ENCODE measurements at places on chromosomes 13 and 19. TPM values are rescaled to one million over a fixed set of nuclear protein-coding genes. Genes with fewer than 3 reads are reported as not detected.

DNA sequence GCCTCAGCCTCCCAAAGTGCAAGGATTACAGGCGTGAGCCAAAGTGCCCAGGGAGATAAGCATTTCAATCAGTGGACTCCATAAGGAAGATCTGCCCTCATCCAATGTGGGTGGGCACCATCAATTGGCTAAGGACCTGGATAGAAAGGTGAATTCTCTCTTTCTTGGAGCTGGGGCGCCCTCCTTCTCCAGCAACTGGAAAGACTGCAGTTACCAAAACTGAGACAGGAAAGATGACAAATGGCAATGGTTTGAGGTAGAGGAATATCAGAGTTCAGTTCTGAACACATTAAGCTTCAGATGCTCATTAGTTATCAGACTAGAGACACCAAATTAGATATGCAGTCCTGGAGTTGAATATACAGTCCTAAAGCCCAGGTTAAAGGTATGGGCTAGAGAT lies 10.5 kb upstream of the ELF1 start:
- DNase-seq, result no peak

GRCh38 chr13:98299235-98299965 lies 122.3 kb upstream of the RNF113B start:
- DNase-seq, result peak; percentile 44

SYNGR4 gene
- not detected for total RNA-seq

DNA sequence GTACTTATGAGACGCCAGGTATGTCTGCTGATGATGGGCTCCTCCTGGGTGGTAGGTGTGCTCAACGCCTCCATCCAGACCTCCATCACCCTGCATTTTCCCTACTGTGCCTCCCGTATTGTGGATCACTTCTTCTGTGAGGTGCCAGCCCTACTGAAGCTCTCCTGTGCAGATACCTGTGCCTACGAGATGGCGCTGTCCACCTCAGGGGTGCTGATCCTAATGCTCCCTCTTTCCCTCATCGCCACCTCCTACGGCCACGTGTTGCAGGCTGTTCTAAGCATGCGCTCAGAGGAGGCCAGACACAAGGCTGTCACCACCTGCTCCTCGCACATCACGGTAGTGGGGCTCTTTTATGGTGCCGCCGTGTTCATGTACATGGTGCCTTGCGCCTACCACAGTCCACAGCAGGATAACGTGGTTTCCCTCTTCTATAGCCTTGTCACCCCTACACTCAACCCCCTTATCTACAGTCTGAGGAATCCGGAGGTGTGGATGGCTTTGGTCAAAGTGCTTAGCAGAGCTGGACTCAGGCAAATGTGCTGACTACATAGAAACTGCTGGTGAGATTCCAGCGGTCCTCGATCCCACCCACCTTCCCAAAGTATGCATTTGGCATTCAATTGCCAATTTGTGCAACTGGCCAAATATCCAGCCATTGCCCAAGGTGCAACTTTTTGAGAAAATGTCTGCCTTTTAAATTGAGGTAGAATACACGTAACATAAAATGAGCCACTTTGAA lies 10.2 kb downstream of the OR2Z1 start:
- no peak for DNase-seq

DNA sequence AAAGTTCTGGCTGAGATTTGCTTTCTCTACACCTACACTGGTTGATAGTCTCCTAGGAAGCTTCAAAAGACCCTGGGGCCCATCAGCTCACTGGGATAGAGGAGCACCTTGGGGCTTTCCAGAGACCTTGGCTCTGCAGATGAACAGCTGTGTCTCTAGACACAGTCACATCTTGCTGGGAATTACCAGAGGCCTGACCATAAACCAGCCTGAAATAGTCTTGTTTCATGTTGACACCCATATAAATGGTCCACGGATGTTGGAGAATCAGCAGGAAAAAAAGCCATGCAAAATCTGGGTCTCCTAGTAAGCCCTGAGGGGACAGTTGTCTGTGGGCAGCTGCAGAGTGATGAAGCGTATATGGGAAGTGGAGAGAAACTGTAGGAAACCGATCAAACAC lies 207.6 kb downstream of the DNAJC15 start:
- DNase-seq, result no peak

DNA sequence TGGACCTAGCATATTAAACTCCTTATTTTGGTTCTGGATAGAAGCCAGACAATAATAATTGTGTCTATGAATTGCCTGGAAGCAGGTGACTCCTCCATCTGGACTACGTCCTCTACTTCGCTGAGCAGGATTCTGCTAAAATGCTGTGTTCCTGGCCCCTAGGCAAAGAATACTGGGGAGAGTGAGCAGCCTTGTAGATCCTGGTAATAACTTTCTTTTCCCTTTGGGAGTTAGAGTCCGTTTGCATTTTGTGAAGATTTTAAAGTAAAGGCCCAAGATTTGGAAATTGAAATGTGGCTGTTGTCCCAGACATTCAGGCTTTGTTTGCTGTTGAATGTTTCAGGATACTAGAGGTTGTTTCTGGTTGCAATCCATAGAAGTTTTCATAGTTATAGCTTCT lies 511.9 kb upstream of the KLF12 start:
- DNase-seq, result no peak

GRCh38 chr19:29675120-29675649 lies 9.9 kb downstream of the PLEKHF1 start:
- DNase-seq, result no peak

- DNase-seq, result peak; percentile 46
These were observed 50.5 kb downstream of the SOX1 start for GRCh38 chr13:112117258-112117954.

PEAK3 gene
- not detected for total RNA-seq

DNA sequence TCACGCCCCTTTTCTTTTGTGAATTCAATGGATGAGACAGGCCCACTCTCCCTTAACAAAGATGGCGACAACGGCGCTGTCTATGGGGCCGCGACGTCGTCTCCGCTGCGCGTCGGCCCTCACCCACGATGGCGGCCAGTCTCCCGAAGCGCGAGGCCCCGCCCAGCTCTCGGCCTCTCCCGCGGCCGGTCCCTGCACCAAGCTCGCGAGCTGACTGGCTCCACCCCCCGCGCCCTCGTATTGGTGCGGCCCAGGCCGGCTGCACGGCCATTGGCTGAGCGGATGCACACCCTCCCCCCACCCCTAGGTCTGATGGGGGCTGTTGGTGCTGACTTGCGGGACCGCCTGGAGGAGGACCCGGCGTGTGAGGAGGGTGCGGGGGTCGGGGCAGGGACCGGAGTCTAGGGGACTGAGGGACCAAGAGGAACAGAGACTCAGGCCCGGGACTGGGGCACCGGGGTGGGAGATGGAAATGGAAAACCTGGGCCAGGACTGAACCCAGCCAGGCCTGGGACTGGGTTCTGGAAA lies 4.8 kb downstream of the SPHK2 start:
- peak; percentile 99 for DNase-seq

- no peak for DNase-seq
These were observed 38.3 kb downstream of the GPR42 start for GRCh38 chr19:35409191-35409590.

GRCh38 chr19:29211562-29212355 lies 1.2 kb downstream of the UQCRFS1 start:
- DNase-seq, result no peak

DNA sequence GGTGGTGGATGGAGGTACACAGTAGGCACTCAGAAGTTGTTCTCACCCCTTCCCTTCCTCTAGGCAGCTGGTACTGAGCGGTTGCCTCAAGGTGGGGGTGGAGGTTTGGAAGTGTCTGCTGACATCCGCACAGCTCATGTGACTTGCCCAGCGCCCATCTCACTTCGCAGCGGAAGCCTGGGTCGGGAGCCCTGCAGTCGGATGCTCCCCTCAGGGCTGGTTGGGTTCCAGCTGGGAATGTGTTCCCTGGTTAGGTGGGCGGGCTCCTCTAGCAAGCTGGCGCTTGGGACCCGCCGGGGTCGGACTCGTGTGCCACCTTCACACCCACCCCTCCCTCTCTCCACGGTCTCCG lies 10.2 kb downstream of the PPP1R37 start:
- no peak for DNase-seq

DNA sequence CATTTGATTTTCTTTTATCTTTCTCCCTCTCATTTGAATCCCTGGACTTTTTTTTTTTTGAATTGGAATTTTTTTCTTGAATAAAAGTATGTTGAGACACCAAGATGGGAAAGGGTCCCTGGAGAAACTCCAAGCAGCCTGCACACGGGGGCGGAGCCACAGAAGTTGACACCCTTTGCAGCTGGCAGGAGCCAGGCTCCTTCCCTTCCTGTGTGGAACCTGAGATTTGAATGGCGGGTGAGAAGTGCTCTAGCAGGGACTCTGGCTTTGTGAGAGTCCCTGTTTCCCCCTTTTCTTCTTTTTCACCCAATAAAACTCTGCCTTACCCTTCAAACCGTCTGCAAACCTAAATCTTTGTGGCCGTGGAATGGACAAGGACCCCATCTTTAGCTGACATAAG lies 1381.0 kb upstream of the MIR17HG start:
- no peak for DNase-seq

GRCh38 chr19:9306443-9306842 lies 3.2 kb downstream of the ZNF699 start:
- no peak for DNase-seq

ZNF574 gene
- 20.6 TPM for total RNA-seq

DNA sequence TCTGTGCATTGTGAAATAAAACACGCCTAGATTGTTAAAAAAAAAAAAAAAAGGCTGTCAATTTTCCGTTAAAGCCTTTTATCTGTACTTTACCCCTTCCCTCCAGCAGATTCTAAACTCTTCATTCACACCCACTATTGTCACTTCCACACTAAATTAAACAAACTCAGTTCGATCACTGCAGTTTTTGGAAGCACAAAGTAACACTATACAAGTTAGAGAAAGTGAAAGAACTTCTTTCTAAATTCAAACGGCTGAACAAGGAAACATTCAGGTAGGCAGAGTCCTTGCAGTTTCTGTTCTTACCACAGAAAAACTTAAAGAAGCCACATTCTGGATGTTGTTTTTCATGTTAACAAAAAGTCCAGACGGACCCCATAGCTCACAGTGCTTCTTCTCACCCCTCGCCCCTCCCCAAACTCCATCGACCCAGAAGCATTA lies 27.5 kb upstream of the UBE2L5 start:
- no peak for DNase-seq

DNA sequence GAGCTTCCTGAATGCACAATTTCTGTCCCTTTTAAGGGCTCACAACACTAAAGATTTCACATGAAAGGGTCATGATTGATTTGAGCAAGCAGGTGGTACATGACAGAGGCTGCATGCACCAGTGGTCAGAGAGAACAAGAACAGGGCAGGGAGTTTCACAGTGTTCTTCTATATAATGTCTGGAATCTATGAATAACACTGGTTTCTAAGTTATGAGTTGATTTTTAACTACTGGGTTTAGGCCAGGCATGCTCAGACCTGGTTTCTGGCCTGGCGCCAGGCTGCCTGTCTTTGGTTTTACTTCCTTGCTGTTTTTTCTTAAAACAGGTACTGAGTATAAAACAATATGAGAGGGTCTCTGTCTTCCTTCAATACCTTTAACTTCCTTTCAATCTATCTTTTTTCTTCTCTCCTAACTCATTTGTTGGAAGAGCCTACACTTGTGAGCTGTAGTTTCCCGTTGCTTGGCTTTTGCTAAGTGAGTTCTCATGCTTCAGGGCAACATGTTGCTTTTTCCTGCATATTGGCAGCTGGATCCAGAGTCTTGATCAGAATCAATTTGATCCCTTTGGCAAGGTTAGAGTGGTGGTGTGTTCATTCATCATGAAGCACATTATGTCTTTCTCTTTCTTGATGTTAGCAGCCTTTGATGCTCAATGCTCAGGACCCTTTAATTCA lies 38.5 kb upstream of the FGF14 start:
- DNase-seq, result no peak

All from SJSA1 (cell line).